ENCODE measurements at places on chromosomes 4 and X. TPM values are rescaled to one million over a fixed set of nuclear protein-coding genes. Genes with fewer than 3 reads are reported as not detected.

GRCh38 chr4:107380836-107381438 lies 339.1 kb downstream of the PAPSS1 start:
- DNase-seq: no peak

DNA sequence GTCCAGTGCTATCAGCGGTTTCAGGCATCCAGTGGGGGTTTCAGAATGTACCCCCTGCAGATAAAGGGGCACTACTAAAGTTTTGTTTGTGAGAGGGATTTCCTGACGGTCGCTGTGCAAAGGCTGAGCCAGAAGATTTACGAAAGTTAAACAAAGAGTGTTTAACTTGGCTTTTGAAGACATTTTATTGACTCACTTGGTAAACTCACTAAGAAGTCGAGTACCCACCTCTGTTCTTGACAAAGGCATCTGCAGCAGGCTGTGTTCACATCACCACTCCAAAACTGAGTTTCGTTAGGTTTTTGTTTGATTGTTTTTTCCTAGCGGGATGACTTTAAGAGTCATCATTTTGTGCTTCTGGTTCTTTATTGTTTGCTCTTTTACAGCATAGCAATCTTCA lies 143.9 kb upstream of the TBL1X start:
- no peak for DNase-seq

TLR3 gene
- 12.3 TPM for total RNA-seq

- no peak for DNase-seq
Observed at GRCh38 chrX:153773741-153774575, 6.9 kb upstream of the SRPK3 start.

SPANXN4 gene
- total RNA-seq: not detected
